ENCODE measurements at places on chromosomes 16 and 17. TPM values are rescaled to one million over a fixed set of nuclear protein-coding genes. Genes with fewer than 3 reads are reported as not detected.

DNA sequence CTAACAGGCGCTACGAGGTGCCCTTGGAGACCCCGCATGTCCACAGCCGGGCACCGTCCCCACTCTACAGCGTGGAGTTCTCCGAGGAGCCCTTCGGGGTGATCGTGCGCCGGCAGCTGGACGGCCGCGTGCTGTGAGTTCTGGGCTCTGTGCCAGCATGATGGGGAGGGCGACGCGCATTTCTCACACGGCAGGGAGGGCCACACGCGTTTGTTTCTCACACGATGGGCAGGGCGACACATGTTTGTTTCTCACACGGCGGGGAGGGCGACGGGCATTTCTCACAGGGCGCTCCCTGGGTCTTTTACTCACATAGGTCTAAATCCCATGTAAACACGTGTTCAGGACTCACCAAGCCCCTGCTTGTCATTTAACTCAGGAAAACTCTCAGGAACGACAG lies 4.4 kb downstream of the GAA start:
- no peak for DNase-seq

DNA sequence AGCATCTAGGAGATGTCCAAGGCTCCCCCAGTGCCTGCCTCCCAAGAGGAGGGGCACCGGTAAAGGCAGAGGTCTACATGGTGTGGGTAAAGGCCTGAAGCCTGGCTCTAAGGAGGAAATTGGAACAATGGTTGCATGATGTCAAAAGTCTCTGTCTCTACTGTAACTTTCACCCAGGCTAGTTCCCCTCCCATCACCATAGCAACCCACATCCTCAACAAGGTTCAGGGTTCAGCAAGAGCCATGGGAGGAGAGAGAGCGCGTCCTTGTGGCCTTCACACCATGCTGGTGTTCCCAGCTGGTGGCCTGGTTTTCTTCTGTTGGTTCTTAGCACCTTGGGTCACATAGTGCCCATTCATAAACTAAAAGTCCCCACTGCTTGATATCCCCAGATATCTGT lies 196.7 kb upstream of the CDH5 start:
- no peak for DNase-seq

CMTM2 gene
- total RNA-seq = not detected

AATK gene
- total RNA-seq = 3.7 TPM

LGALS9B gene
- total RNA-seq = not detected

All from Panc1 (cell line).